ENCODE measurements at places on chromosomes 12 and 14. TPM values are rescaled to one million over a fixed set of nuclear protein-coding genes. Genes with fewer than 3 reads are reported as not detected.

FAM90A1 gene
- total RNA-seq, result under 0.01 TPM

TM7SF3 gene
- 314 TPM for total RNA-seq

KERA gene
- total RNA-seq, result not detected

PDZRN4 gene
- not detected for total RNA-seq

SERPINA5 gene
- total RNA-seq, result not detected

GRIP1 gene
- total RNA-seq, result 5.5 TPM

GYS2 gene
- not detected for total RNA-seq

DCTN2 gene
- total RNA-seq, result 77.6 TPM

RNF212B gene
- total RNA-seq, result not detected

ABCD4 gene
- 19.0 TPM for total RNA-seq

RFC5 gene
- total RNA-seq, result 14.5 TPM

GNB3 gene
- total RNA-seq, result not detected

PRB2 gene
- total RNA-seq, result not detected

CCDC175 gene
- total RNA-seq, result not detected

SIRT4 gene
- 0.96 TPM for total RNA-seq

MAP1LC3B2 gene
- total RNA-seq, result 0.48 TPM

NPFF gene
- total RNA-seq, result not detected

KLRK1 gene
- not detected for total RNA-seq

GDF3 gene
- not detected for total RNA-seq

CD27 gene
- not detected for total RNA-seq

APPL2 gene
- 31.6 TPM for total RNA-seq

ADAM21 gene
- total RNA-seq, result 0.64 TPM

VPS37B gene
- 25.6 TPM for total RNA-seq

BICDL1 gene
- total RNA-seq, result 9.0 TPM

CSRP2 gene
- 12.1 TPM for total RNA-seq

KSR2 gene
- total RNA-seq, result under 0.01 TPM

IL23A gene
- total RNA-seq, result not detected

SLC7A8 gene
- total RNA-seq, result 2.4 TPM

WNT1 gene
- total RNA-seq, result not detected

FRMD6 gene
- 160 TPM for total RNA-seq

CPSF6 gene
- 23.4 TPM for total RNA-seq

TUNAR gene
- total RNA-seq, result not detected

KRT6C gene
- 155 TPM for total RNA-seq

ZNF10 gene
- total RNA-seq, result 4.3 TPM

CD163L1 gene
- total RNA-seq, result 1.4 TPM

RTL1 gene
- total RNA-seq, result not detected

HOXC13 gene
- not detected for total RNA-seq

FSCB gene
- total RNA-seq, result not detected

KRT77 gene
- total RNA-seq, result not detected

SPIC gene
- not detected for total RNA-seq

ESRRB gene
- not detected for total RNA-seq

TAOK3 gene
- 16.1 TPM for total RNA-seq

PELI2 gene
- total RNA-seq, result 5.8 TPM

ARHGEF40 gene
- 18.3 TPM for total RNA-seq

GCH1 gene
- total RNA-seq, result 12.5 TPM

All from tracheal epithelial cell (primary cell).